ENCODE measurements at places on chromosomes 3 and 15.

- DNase-seq, result no peak
Observed at GRCh38 chr3:3851621-3852323, 52.5 kb downstream of the LRRN1 start.

DNA sequence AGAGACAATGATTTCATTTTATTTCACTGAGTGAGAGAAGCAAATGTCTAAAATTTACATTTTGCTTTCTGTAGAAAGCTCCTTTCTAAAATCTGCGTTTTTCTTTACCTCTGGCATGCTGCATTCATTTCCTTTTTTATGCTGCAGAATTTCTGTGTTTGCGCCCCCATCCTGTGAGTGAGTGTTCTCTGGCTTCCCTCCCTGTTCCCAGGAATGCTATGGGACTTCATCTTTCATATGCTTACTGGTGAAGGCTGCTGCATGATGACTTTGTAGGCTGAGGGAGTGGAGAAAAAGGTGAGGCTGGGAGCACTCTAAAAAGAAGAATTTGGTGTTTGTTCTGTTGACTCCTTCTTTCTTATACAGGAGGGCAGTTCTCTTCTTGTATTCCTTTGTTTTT lies 7.7 kb upstream of the TMC3 start:
- no peak for DNase-seq

DNA sequence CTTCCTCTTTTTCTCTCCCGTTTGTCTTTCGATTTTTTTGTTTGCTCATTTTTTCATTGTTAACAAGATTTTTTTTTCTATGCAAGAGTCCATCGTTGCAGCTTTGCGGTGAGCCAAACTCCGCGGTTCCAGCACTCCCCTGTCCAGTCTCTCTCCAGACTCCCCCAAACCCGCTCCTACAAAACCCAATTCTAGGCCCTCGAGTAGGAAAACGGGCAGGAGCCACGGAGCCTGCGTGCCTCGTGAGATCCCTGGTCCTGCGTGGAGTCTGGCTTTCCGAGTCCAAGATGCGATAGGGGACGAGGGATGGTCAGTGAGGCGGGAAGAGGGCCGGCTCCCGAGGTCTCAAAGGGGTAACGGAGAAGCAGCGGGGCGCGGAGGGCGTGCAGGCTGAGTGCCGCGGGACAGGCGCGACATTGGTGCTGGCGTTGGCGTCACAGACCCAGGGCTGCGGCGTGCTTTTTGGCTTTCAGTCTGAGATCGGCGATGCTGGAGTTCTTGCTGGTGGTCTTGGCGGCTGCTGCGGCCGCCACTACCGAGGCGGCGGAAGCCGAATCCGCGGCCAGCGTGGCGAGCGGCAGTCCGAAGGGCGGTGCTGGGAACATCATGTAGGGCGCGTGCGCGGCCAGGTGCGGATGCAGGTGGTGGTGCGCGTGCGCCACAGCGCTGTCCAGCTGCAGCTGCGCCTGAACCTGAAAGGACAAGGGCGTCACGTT lies 8.5 kb downstream of the SHOX2 start:
- peak; percentile 81 for DNase-seq

DNA sequence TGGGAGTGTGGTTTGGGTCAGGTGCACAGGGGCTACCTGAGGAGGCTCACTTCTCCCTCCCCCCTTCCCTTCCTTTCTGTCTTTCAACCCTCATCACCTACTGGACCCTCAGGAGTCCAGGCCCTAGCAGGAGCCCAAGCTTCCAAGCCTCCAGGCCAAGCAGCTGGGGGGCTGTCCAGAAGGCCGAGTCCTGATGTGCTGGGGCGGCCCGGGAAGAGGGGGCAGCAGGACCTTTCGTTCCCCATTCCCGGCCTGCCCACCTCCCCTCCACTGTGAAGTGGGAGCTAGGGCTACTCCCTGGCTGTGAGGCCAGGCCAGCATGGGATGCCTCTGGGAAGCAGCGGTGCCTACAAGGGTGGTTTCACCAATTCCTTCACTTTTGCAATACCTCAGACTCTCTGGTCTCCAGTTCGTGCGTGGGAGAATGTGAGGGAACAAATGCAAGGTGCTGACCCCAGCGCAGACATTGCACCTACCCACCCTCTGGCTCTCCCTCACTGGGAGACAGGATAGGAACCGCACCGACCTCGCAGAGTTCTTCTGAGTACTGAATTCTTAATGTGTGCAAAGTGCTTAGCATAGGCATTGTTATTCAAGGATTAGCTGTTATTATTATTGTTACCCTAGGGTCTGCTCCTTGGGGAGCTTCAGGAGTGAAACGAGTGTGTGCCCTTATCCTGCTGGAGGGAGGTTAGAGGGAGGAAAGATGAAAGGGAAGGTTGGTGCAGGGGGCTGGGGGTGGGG lies 2.5 kb downstream of the EPHB3 start:
- no peak for DNase-seq

DNA sequence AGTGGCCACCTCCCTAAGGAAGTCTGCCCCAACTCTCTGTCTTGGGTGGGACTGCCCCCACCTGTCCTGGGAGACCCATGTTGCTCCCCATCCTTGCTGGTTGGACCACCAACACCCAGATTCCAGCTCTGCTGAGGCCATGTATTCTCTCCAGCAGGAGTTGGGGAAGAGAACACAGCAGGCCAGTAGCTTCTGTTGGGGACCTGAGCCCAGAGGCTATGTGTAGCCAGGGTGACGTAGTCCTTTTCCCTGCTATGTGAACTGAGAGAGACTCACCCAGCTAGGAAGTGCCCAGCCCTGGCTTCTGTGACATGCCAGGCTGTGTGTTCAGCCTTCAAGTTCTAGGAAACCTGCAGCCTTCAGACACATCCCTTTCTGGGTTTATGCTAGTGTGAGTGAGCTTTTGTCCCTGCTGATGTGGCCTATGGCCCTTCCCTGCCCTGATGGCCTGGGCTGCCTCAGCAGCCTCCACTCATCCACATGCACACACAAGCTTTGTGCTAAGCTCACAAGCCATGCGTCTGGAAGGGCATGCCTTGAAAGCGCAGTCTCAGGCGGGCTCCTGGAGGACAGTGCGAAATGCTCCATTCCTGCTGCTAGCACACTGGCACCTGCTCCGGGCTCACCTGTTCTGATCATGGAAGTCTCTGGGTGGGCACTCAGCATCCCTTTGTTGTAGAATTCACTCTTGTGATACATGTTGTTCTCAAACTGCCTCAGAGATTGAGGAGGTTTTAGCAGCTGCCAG lies 42.6 kb downstream of the KY start:
- DNase-seq, result no peak

DNA sequence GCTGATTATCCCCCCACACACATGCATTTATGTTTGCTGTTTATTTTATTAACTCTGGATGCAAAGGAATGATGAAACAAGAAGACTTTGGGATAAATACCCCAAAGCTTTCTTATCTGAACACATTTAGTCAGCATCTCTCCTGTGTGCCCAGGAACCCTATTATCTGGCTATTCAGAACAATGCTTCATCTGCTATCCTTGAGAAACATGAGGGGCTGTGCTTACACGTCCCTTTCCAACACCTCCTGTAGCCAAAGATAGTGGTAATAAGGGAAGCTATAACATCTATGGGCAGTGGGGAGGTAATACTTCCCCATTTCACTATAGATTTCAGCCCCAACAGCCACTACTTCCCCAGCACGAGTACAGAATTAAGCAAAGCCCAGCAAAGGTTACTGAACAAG lies 94.7 kb downstream of the SSR3 start:
- no peak for DNase-seq

- no peak for DNase-seq
Observed at GRCh38 chr15:95368191-95368590, 962.3 kb upstream of the NR2F2 start.

- DNase-seq, result no peak
Observed at GRCh38 chr15:34721802-34722438, 32.9 kb downstream of the GJD2 start.

GRCh38 chr3:51243924-51244323 lies 141.2 kb upstream of the MANF start:
- no peak for DNase-seq

DNA sequence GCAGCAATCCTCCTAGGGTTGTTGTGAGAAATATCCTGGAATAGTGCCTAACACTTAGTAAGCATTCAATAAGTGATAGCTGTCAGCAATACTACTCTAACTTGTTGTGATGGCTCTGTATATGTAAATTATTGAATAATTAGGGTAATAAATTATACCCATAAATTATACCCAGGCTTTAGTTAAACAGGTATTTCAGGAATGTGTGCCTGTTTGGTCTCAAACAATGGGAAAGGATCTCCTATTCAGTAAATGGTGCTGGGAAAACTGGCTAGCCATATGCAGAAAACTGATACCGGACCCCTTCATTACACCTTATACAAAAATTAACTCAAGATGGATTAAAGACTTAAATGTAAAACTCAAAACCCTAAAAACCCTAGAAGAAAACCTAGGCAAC lies 14.8 kb upstream of the ARNT2 start:
- DNase-seq, result no peak

DNA sequence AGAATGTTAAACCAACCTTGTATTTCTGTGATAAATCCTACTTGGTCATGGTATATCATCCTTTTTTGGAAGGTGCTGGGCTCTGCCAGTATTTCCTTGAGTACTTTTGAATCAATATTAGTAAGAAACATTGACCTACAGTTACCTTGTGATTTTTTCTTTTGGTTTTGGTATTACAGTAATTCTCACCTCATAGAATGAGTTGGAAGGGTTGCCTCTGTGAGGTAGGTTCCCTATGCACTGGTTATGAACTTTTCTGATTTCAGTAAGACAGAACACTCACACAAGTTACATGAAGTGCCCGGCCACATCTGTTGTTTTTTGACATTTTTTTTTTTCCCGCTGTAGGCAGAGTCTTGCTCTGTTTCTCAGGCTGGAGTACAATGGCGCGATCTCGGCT lies 20.0 kb downstream of the PCCB start:
- no peak for DNase-seq

DNA sequence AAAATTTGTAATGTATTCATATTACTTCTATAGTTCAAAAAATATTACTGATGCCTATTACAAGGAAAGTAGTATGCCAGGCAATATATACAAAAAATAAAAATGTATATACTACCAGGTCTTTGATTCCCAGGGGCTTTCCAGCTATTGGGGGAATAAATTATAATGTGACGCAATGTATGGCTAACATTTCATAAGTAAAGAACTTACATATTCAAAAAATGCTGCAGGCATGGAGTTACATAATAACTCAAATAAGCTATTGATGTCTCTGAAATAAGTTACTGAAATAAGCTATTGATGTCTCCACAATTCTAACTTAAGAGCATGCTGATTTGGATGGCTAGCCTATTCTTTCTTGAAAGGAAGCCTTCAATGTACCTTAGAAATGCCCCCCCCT lies 30.2 kb downstream of the MCCC1 start:
- no peak for DNase-seq

DNA sequence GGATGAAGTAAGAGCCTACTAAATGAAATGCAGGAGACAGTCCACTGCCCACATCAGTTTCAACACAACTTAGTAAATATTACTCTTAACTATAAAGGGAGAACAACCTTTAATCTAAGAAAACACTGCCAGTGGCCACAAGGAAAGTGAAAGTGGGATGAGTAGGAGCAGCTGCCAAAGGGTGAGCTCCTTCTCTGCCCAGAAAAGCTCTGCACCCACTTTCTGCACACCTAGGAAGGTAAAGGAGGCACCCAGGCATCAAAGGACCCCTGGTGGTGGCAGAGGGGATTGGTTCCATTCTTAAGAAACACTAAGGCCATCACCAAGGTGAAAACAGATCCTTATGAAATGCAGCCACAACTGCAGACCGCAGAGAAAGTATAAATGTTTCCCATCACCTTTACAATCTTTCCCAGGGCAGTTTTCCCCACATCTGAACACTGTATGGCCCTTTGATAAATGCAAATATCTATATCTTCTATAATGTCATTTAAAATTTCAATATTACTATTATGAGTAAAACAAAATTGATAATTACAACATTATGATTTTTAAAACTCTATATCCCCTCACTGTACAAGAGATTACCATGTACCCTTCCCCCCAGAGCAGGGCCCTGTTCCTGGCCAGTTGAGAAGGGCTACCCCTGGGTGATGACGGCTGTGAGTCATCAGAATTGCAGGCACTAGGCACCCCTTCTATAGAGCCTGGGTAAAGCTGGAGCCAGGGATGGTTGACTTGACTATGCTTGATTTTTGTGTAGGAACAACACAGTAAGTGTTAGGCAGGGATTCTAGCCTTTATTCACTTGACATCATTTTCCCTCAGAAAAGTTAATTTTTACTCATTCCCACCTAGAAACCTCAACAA lies 92.0 kb downstream of the SNRK start:
- DNase-seq, result peak; percentile 36

GRCh38 chr15:59247364-59247763 lies 40.7 kb downstream of the LDHAL6B start:
- DNase-seq, result peak; percentile 12

DNA sequence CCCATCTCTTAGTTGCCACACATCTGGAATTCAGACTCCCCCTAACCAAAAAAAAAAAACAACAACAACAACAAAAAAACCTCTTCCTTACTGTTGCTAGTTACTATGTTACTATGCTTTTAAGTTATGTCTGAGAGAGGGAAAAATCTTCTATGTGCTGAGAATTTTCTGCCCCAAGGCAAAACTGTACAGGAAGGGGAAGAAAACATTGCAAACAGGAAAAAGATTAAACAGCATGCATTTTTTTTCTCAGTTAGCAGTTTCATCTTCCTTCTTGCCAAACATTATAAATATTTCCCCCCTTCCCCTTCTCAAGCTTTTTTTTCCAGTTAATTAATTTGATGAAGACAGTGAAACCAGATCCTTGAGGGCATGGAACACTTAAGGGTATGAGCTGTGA lies 1.1 kb upstream of the CD200R1 start:
- no peak for DNase-seq

DNA sequence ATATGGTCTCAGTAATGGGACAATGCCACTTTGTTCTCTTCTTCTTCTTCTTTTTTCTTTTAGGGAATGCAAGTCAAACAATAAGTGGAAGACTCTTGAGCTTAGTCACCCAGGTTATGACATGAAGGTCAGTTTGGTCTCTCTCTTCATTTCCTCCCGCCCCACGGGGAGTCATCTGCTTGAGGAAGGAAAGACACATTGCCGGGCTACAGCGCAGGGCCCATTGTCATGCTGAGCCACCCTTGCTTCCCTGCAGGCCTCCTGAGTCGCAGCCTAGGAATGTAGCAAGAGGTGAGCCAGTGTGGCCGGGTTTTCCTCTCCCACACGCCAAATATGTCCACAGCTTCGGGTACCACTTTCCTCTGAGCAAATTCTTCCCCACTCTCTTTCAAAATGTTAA lies 47.6 kb downstream of the RAP2B start:
- no peak for DNase-seq

GRCh38 chr3:72665701-72666446 lies 182.4 kb downstream of the SHQ1 start:
- DNase-seq, result no peak

DNA sequence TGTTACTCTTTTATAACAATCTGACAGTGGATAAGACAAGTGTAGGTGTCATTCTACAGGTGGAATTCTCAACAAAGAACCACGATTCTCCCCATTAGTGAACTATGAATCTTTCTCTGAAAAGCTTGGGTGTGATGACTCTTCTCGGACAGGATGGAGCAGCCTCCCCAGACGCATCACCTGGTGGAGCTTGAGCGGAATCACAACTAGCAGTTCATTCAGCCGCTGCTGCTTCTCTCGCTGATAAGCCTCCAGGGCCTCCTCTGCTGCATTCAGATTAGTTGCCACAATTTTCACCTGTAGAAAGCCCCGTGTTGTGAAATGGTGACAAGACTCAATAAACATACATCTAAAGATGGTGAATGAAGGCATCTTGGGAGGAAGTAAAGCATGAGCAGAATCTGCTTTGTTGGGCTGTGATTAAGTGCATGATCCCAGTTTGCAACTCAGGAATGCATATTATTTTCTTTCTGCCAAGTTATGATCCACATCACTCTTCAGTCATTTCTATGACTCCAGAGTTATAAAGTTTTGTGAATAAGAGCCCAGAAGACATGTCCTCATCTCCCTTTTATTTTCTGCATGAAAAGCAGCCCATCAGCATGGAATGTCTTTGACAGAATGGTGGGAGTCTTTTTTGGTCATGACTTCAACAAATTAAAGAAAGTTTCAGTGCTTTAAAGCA lies 93.6 kb downstream of the BOC start:
- no peak for DNase-seq
